ENCODE measurements at places on chromosomes 7 and 10. TPM values are rescaled to one million over a fixed set of nuclear protein-coding genes. Genes with fewer than 3 reads are reported as not detected.

Gene MDH2
- total RNA-seq = 82.9 TPM

Gene KBTBD2
- total RNA-seq = 36.5 TPM

Gene CD36
- 106 TPM for total RNA-seq

Gene KIFBP
- 21.0 TPM for total RNA-seq

Gene GIMAP8
- 7.2 TPM for total RNA-seq

Gene ADRA2A
- 3.9 TPM for total RNA-seq

GRCh38 chr7:136179851-136180721, 202.9 kb upstream of the MTPN start:
- DNase-seq = no peak

- DNase-seq = no peak
These were observed 29.8 kb downstream of the SNX10 start for GRCh38 chr7:26321435-26321834.

GRCh38 chr7:24762771-24763170, 5.5 kb upstream of the GSDME start:
- DNase-seq = no peak

- DNase-seq = peak; percentile 89
These were observed 18.4 kb downstream of the NKX2-3 start for GRCh38 chr10:99551158-99551557.

DNA sequence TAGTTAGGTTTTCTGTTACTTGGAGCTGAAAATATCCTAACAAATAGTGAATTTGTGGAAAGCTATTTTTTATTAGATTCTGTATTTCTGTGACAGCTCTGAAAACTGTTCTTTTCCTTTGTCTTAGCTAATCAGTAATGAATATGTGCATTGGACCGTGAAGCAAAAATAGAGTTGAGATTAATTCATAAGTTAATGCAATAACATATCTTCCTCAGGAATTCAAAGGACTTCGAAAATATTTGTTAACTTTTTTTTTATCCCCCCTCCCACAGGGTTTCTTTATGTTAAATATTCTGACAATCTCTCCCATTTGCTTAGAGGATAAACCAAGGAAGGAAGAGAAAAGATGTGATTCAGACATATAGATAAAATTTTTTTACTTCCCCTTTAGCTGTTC, 101.4 kb downstream of the PODXL start:
- no peak for DNase-seq

DNA sequence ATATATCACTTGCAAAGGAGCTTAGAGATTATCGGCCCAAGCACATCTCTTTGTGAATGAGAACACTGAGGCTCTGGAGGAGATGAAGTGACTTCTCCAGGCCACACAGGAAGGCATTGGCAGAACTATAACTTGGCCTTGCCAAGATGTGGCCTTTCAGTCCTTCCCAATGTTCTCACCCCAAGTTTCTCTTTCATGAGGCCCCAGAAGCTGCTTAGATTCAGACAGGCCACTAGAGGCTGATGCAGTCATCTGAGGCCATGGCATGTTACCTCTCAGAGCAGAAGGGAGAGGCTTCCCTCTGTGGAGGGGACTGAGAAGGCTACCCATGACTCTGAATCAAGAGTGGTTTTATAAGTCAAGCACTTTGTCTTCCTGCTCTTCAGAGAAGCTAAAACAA, 1003.7 kb downstream of the LRMDA start:
- DNase-seq = no peak

- DNase-seq = no peak
These were observed 122.6 kb downstream of the KMT2C start for GRCh38 chr7:152313217-152313616.

- DNase-seq = peak; percentile 51
These were observed 34.1 kb upstream of the NKX6-2 start for GRCh38 chr10:132820056-132820455.

DNA sequence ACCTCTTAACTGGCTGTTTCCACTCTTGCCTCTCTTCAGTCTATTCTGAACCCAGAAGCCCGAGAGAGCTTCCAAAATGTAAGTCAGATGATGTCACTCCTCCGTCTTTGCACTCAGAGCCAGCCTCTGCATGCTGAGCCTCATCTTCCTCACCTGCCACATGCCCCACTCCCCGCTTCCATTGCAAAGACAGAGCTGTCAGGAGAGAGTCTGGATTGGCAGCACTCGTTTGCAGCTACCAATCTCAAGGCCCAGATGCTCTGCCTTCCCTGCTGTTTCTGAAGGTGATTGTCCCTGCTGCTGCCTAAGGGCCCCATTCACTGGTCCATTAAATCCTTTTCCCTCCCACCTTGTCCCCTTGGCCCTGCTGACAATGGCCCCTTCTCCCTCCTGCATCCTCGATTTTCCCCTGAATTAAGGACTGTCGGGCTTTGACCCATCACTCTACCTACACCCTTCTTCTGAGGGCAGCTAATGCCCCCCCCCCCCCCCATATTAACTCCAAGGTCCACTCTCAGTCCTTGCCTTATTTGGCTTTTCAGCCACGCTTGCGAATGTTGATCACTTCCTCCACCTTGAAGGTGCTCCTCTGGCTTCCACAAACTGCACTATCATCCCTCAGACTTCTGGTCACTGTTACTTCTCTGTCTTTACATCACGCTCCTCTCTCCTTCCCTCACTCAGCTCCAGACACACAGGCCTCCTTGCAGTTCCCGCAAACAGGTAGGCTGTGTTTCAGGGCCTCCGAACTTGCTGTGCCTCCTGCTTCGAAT, 98.5 kb downstream of the CHN2 start:
- DNase-seq = no peak

GRCh38 chr10:71278691-71279588, 40.1 kb upstream of the SLC29A3 start:
- no peak for DNase-seq

DNA sequence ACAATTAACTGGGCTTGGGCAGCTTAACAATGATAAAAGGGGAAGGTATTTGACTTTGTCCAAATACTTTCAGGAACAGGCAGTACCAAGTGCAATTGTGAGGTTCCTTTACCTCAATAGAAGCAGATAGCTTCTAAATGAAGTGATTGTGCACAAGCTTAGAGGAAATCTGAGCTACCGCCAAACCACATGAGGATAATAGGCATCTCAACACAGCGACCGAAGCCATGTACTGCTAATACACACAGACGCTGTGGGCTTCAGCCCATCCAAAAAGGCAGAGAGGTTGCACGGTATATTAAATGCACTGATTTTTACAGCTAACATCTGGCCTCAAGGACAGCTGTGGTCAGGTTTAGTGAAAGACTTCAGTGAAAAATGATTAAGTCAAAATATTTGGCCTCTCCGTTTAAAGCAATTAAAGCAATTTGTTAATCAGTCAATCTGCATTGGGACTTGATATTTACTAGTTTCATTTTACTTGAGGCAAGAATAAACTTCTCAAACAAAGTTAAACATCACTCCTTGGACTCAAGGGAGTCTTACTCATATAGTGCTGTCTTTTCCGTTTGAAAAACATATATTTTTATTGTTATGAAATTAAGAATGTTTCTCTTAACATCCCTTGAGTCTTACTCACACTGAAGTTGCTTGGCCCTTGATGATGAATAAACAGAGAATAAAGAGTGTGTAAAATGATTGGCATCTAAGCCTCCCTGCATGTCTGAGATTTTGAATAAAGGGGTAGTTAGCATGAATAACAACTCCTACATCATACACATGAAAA, 306.3 kb downstream of the C7orf25 start:
- no peak for DNase-seq

DNA sequence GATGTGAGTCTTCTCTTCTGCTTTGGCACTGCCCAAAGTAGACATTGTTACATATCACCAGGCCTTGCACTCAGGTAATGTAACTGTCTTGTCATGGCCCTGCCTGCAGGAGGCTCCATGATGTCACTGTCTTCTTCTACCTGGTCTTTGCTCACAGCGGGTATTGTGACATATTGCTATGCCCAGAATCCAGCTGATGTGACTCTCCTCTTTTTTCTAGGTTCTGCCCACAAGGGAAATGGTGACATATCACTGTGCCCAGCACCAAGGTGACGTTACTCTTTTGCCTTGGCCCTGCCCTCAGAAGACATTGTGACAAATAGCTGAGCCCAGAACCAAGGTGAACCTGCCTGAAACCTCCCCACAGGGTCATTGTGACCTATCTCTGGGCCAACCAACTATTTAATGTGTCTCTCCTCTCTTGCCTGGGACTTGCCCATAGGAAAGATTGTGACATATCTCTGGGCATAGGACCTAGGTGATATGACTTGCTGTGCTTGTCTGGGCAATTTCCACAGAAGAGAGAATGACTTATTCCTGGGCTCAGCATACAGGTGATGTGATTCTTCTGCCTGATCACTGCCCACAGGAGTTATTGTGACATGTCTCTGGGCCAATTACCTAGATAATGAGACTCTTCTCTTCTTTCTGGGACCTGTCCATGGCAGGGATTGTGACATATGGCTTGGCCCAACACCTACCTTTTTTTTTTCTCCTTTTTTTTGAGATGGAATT, 26.5 kb upstream of the ZNF107 start:
- no peak for DNase-seq

DNA sequence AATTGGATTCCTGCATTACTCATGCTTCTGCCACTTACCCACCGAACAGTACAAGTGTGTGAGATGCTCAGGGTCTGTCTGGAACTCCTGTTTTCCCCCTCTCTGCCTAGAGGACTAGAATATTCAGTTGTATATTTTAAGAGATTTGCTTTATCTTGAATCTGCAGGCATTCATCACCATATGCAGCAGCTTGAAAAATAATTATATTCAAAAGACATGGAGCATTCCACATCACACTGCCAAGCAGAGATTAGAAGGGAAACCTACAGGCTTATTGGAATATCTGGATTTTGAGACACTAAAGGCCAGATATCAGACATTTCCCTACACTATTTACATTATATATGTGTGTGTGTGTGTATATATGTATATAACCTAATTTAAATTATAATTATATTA, 382.8 kb upstream of the POM121L12 start:
- DNase-seq = no peak
